ENCODE measurements at places on chromosomes 12 and 14.

- no peak for DNase-seq
Measured at GRCh38 chr14:61889914-61890351, 127.7 kb downstream of the SNAPC1 start.

DNA sequence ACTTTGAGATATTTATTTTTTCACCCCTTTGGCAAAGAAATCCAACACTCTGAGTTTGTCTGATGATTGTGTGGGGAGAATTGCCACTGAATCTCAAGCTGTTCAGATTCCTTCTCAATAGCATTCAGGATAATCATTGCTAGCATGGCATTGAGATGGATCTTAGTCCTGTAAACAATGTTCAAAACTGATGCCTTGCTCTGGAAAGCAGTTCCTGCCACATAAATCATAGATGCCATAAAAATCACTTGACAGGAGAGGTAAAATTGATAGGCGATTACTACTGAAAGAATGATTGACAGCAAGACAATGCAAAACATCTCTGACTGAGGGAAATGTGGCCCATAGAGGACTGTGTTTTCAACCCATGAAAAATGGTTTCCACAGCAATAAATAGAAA, 915.6 kb downstream of the TRHDE start:
- no peak for DNase-seq

DNA sequence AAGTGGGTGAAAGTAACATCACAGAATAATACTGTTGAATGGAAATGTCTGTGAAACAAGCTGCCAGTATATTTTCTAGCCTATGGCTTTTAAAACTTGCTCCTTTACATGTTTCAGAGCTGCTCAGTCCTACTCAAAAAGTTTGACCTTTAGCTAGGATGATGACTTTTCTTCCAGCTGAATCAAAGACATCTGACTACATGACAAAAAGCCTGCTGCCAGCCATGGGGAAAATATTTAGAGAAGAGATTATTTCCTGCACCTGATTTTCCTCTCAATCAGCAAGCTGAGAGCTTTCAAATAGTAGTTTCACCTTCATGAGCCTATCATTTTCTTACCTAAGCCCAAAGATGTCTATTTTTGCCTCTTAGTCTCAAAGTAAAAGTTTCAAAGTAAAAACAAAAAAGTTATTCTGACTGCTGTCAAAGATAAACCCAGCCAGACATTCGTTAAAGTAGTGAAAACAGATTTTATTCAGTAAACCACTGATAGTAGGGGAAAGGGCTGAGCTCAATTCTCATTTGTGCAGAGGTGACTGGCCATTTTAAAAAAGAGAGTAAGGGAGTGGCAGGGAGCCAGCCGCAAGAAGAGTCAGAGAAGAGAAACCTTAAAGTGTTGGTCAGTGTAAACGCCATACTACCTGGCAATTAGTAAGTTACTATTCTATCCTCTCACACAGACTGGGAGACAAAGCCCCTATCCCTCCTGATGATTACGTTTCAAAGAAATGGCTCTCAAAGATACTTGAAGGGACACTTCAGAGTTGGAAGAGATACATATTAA, 2.2 kb downstream of the ATP6V1D start:
- no peak for DNase-seq

GRCh38 chr12:119589097-119589496, 4.5 kb upstream of the TMEM233 start:
- no peak for DNase-seq

DNA sequence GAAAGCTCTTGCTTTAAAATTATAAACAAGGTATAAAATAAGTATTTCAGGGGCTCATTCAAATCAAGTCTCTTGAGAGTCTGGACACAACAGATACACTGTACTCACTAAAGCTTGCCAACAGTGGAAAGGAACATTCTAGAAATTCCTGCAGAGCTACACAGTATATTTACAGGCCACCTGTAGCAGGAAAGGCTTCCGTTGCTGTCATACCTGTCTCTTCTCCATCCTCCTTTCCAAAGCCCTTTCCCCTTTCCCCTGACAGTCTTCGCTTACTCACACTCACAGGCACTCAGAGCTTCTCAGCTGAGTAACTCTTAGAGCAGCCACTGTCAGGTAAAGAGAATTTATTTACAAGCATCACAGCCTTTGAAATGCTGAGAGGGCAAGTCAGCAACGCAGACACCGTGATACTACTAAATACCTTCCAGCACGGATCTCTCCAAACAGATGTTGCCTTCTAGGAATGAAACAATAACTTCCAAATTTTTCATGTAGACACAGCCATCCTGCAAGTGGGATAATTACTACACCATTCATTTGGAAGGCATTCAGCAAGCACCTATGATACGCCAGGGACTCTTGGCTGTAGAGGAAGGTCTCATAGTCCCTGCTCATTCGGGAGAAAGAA, 167.9 kb downstream of the FOXN3 start:
- no peak for DNase-seq

DNA sequence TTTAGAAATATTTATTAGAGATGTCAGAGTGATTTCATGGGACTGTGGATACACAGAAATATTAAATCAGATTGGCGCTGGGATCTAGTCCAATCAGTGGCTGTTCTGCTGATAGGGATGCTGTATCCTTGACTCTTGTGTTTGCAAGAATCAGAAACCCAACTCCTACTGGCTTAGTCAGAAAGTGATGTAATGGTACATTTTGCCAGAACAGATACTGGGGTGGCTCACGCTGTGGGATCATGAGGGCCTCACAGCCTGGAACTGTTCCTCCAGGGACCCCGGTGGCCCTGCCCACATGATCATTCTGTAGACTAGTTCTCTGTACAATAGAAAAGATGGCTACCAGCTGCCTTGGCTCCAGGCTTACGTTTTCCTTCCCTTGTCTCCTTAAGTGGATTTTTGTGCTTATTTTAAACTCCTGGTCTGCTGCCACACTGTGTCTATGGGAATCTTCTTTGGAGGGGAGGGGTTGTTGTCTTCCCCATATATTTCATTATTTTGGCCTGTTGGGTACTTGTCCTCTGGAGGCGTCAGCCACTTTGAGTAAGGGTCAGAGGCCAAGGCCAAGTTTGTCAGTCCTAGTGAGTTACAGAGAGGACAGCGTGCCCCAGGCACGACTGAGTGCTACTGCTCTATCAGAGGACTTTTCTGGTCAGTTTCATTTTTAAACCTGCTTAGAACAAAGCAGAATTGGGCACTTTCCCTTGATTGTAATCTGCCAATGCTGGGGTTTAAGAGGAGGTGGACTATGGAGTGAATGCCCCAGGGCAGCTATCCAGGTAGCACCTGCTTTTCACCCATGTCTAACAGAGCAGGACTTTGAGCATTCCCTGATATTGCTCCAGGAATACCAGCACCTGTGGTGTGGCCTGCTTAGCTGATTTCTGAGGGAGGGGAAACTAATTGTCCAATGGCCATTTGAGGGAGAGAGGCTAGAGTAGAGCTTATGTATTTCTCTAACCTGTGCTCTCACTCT, 164.3 kb downstream of the SLC5A8 start:
- no peak for DNase-seq

GRCh38 chr14:96212140-96212539, 7.5 kb downstream of the BDKRB2 start:
- no peak for DNase-seq

DNA sequence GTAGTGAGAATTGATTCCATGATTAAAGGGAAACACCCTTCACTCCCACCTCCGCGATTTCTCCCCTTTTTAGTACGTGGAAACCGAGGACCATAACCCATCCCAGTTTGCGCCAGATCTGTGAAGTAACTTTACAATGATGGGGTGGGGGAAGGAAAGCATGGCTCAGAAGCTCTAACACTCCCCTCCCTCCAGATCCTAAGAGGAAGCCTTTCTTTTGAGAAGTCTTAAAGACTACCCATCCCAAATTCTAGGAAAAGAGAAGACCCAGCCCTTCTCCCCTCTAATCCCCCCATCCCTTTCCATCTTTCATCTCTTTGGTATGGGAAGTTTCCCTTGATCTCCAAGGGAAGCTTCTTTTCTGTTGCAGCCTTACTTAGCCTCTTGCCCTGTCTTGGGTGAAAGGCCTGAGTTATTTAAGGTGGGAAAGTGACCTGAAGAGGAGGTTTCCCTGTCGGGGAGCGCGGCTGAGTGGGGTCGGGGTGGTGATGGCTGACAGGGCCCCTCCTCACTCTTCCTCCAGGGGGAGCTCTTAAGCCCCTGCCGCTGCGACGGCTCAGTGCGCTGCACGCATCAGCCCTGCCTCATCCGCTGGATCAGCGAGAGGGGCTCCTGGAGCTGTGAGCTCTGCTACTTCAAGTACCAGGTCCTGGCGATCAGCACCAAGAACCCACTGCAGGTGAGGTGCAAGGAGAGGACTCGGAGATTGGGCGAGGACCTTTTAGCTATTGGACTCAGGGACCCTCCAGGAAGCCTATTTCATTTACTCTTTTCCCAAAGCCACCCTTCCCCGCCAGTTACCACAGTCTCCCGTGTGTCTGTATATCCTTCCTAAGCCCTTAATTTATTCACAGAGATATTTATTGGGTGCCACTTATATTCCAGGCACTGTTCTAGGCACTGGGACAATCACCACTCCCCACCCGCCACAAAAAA, 1.8 kb downstream of the MARCHF9 start:
- peak; percentile 59 for DNase-seq

- DNase-seq: no peak
Measured at GRCh38 chr14:65867333-65867732, 454.8 kb downstream of the FUT8 start.

- no peak for DNase-seq
Measured at GRCh38 chr12:66903782-66904396, 225.0 kb upstream of the GRIP1 start.

- DNase-seq: no peak
Measured at GRCh38 chr12:49187184-49187583, 1.7 kb downstream of the TUBA1A start.

DNA sequence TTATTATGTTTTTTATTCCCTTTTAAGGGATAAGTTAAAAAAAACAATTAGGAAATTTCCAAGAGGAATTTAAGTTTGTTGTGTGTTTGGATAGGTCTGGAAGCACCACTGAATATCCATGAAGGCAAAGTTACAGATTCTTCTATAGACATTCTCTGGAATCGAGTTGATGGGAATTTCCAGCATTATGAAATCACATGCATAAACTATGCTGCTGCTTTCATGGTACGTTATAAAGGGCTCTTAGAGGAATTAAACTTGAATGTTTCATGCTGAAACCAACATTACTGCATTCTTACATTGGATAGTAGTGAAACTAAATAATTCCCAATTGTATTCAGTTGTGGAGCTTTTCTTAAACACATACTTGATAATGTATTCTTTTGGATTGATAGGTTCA, 21.5 kb upstream of the PTPRQ start:
- DNase-seq: no peak

DNA sequence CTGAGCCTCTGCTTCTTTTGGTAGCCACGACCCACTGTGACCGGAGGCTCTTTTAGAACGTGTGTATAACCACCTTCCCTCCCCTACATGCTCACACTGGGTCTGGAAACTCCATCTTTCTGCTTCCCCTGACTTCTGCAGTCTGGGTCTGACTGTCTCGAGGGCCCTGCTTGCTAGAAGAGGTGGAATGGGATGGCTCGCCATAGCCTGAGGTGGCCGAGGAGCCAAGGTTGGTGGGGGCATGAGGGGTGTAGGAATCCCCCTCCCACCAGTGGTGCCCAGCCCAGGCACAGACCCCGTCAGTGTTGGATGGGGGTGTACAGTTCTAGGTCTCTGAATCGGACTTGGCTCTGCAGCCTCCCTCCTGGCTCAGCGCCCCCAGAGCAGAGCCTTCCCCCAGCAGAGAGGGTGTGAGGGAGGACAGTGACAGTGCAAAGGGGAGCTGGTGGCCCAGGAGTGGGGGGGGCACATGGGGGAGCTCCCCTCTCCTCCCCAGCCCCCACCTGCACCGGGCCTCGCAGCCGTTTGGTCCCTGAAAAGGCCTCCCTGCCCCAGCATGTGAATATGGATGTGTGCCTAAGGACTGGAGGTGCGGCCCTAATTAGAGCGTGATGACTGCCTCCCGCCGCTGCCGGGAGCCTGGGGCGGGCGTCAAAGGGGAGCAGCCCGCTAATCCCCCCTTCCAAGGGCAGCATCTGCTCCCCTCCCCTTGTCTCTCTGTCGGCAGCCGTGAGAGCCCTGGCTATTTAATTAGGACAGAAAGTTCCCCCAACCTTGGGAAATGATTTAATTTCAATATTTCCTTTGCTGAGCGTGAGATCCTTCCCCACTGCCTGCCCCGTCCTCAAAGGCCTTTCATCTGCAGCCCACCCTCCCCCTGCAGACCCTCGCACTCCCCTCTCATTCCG, 196.2 kb upstream of the C14orf180 start:
- no peak for DNase-seq

DNA sequence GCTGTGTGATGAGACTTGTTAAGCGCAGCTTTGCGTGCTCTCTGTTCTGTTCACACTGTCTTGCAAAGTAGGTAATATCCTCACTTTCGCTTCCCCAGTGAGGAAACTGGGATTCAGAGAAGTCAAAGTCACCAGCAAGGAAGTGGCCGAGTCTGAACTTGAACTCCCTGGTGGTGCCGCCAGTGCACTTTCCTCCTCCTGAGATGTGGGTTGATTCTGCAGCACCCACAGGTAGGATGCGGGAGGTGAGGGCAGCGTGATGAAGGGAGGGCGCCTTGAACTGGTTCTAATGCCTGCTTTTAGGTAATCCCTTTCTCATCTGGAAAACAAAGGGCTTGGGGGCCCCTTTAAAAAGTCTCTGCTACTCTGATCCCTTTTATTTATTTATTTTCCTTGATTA, 54.9 kb upstream of the IGF1 start:
- no peak for DNase-seq

- DNase-seq: no peak
Measured at GRCh38 chr12:29544428-29545101, 47.1 kb upstream of the OVCH1 start.

DNA sequence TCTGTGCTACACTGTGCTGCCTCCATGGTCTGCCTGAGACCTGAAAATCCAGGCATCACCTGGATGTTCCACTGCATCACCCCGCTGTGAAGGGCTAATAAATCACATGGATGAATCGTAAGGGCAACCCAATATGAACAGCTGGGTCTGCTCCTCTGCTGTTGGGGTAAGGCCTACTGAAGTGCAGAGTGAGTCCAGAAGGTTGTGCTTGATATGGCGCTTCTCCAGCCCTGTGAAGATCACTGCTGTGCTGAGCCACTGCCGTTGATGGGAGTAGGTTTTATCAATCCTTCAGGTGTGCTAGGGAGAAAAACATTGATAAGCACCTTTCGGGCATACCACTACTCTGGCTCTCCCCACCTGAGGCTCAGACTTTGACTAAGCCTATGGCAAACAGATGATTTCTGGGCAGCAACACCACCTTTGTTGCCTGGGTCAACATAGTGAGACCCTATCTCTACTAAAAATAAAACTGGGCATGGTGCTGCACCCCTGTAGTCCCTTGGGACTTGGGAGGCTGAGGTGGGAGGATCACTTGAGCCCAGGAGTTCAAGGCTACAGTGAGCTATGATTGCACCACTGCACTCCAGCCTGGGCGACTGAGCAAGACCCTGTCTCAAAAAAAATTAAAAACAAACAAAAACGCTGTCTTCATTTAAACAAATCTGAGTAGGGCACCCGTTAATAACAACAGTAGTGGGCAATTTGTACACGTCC, 1.7 kb downstream of the ACVRL1 start:
- no peak for DNase-seq

- DNase-seq: no peak
Measured at GRCh38 chr12:11513288-11513687, 117.9 kb upstream of the PRB2 start.

GRCh38 chr12:119804011-119804641, 73.0 kb downstream of the CIT start:
- no peak for DNase-seq

- DNase-seq: no peak
Measured at GRCh38 chr12:108773798-108774788, 42.8 kb upstream of the CORO1C start.

GRCh38 chr14:53539489-53540126, 386.5 kb upstream of the DDHD1 start:
- DNase-seq: no peak
